SK-N-SH treated with all-trans-retinoic acid at 6 μM for 48 hours (cell line): ENCODE measurements at places on chromosomes 12 and 14.

GRCh38 chr12:31631809-31632208 is 27.7 kb upstream of the ETFBKMT start:
- ATAC-seq: no peak

DNA sequence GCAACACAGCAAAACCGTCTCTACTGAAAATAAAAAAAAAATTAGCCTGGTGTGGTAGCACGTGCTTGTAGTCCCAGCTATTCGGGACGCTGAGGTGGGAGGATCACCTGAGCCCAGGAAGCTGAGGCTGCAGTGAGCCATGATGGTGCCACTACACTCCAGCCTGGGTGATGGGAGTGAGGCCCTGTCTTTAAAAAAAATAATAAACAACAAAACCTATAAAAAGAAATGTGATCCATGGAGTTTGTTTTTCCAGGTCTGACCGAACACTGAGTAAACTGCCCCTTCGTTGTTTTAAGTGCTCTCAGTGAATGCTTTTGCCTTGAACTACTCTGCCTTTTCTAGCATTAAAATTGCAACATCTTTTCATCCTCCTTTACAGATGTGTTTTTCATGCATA is 76.8 kb downstream of the TESC start:
- ATAC-seq: no peak

DNA sequence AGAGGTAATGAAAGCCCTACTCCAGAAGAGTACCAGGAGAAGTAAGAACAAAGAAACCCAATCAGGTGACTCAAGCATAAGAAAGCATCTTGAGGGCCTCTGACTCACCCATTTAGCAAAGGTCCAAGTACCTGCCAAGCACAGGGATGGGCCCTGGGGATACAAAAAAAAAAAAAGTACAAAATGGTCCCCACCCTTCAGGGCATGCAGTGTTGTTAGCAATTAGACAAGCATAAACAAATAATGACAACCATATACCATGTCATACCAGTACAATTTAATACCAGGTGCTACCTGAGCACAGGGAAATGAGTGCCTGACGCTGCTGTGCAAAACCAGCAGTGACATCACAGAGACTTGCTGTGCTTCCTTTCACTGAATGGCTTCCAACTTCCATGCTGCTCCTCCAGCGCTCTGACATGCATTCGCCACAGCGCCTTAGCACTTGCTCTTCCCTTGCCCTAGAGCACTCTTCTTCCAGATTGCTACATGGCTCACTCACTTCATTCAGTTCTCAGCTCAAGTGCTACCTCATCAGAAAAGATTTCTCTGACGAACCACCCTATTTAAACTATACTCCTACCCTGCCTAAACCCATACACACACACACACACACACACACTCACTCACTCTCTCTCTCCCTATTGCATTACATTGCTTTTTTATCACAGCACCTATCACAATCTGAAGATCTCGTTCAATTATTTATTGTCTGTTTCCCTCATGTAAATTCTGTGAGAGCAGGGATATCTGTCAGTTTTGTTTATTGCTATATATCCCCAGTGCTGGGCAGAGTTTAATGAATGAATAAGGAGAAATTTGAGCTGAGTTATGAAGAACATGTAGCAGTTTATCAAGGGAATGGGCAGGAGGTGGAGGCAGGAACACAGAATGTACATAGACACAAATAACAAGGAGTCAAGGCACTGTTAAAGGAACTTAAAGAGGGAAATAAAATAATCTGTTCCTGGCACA is 12.9 kb upstream of the EPS8 start:
- no peak; the same call in 2 of the 3 replicates for ATAC-seq

DNA sequence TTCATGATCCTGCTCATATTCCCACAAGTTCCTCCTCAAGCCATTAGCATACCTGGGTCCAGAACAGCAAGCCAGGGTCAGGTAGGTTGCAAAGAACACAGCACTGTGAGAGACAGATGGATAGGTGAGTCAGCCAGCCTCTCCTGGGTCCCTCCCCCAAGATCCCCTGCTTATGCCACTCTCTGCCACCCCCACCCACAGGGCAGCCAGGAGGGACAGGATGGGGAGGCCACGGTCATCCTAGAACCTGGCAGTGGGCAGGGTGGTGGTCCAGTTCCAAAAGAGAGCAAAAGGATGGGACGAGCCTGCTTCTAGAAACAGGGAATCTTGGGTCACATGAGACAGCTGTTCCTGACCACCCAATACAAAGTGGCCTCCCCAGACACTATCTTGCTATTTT is 12.7 kb downstream of the FAIM2 start:
- ATAC-seq: no peak

DNA sequence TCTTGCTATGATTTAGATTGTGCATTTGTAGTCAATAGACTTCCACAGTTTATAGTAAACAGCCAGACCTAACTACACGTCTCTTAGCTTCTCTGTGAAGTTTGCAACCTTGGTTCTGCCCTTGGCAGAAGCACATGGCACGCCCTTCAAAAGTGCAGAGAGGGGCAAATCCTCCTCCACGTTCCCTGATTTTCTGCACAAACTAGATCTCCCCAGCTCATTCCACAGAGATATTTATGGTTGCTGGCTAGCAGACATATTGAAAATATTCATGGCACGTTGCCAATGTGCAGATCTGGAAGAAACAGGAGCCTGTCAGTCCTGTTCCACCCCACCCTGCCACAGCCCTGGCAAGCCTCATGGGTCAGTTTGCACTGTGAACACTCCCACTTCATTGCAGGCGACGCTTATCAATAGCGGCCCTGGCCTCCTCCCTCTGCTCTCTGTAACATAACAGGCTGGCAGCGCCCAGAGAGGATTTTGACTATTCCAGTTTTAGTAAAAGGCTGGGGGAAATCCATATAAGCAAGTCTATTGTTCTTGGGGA is 6.5 kb upstream of the LGALS3 start:
- peak; percentile 79 for ATAC-seq

GRCh38 chr12:16086462-16086861 is 175.3 kb downstream of the DERA start:
- no peak for ATAC-seq

- no peak for ATAC-seq
These were observed 94.8 kb downstream of the NINJ2 start for GRCh38 chr12:568486-568885.

- no peak for ATAC-seq
These were observed 42.1 kb upstream of the FZD10 start for GRCh38 chr12:130120012-130120805.

DNA sequence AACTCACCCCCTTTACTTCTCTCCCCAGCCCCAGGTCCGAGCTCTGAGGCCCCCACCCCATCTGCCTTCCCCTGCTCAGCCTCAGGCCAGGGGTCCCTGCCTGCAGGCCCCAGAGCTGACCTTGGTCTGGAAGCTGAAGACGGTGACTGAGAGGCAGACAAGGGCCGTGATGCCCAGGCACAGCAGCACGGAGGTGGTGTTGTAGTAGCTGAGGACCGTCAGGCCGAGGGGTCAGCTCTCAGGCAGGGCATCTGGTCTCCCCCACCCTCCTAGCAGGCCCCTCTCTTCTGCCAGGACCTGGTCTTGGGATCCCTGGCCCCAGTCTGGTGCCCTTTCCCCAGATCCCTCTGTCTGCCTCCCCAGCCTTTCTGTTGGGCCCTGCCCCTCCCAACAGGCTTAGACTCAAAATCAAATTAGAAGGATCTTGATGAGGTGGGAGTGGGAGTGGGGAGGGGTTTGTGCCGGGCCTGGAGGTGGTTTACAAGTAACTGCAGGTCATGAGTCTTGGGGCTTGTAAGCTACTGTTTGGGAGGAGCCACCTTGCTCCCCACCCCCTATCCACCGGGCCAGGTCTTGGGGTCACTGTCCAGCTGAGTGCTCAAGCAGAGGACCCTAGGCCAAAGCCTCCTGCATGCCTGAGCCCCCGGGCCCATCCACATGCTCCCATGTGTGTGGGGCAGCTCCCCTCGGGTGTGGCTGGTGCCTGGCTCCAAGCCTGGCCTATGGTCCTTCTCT is 14.2 kb downstream of the FAIM2 start:
- ATAC-seq: no peak

DNA sequence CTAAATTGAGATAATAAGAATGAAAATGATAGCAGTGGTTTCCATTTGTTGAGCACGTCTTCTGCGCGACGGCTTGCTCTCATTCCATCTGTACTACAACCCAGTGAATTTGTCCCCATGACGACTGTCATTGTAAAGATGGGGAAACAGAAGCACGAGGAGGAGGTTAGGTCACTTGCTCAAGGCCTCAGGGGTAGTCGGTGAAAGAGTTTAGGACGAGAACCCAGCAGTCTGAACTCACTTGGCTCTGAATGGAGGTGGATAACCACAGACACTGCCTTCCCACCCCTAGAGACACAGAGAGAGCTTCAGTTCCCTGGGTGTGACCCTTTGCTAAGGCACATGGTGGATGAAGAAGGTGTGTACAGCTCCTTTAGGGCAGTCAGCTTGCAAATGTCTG is 30.9 kb upstream of the PLEKHG3 start:
- ATAC-seq: no peak

DNA sequence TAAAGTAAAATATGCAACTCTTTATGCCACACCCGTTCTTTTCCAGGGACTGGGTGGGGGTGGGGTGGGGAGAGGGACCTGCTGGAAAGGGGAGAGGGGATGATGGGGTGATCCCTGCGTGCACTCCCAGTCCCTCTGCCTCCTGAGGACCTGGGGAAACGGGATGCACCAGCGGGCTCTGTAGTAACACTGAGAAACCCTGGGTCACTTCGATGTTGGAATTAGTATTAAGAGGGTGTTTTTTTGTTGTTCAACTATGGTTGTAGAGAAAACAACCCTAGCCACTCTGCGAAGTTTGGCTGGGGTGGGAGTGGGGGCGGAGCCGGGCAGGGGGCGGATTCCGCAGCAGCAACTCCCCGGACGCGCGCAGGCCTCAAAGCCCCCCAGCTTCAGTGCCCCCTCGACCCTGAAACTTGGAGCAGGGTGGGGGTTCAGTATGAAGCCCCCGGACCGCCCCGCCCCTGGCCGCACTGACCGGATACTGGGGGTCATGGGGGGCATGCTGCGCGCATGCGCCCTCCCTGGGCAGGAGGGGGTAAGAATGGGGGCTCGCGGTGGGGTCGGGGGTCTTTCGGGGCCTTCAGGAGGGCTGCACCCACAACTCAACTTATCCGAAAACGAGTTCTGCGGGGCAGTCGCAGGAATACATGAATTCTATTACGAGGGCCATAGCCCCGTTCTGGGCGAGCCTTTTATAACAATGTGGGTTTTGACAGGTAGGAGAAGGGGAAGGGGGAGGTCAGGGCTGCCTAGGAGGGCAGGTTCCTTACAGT is 1.3 kb upstream of the ARHGEF25 start:
- ATAC-seq: no peak

DNA sequence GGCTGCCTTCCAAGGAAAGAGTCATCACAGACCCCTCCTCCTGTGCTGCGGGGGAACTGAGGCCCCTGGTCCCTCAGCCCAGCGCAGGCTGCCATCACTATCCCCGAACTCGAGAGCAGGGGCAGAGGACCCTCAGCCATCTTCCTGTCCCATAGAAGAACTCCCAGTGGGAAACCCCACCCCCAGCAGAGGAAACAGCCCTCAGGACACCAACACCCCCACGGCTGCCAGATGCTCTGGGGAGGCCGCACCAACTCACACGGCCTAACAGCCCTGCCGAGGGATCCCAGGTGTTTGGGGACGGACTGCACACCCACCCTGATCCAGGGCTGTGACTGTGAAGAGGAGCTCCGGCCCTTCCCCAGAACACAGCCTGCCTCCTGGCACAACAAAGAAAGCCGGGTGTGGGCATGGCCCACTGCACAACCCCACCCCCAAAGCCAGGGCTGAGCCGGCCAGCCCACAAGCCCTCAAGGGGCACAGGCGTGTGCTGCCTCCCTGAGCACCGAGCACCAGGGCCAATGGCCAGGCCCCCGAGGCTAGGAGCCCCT is 16.3 kb upstream of the C14orf180 start:
- peak; percentile 9; the same call in 2 of the 3 replicates for ATAC-seq

GRCh38 chr14:75229661-75230139 is 48.9 kb upstream of the FOS start:
- no peak for ATAC-seq

DNA sequence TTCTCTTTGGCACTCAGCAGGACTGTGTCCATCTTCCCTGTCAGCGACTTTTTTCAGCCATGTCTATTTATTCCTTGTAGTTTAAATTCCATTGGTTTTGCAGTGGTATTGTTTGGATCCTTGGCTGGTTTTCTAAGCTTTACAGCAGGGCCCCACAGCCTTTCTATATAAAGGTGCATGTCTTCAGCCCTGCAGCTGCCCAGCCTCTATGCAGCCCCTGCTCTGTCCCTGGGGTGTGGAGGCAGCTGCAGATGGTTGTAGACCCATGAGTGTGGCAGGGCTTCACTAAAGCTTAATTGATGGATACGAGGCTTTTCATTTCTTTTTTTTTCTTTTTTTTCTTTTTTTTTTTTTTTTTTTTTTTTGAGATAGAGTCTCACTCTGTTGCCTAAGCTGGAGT is 29.7 kb downstream of the SFSWAP start:
- no peak for ATAC-seq

GRCh38 chr12:31203261-31203660 is 122.7 kb downstream of the SINHCAF start:
- no peak for ATAC-seq

- no peak for ATAC-seq
These were observed 10.4 kb downstream of the ATG2B start for GRCh38 chr14:96352708-96353107.

GRCh38 chr12:89339526-89339925 is 12.8 kb downstream of the DUSP6 start:
- ATAC-seq: no peak

- no peak for ATAC-seq
These were observed 40.2 kb downstream of the MYF5 start for GRCh38 chr12:80756875-80757274.

DNA sequence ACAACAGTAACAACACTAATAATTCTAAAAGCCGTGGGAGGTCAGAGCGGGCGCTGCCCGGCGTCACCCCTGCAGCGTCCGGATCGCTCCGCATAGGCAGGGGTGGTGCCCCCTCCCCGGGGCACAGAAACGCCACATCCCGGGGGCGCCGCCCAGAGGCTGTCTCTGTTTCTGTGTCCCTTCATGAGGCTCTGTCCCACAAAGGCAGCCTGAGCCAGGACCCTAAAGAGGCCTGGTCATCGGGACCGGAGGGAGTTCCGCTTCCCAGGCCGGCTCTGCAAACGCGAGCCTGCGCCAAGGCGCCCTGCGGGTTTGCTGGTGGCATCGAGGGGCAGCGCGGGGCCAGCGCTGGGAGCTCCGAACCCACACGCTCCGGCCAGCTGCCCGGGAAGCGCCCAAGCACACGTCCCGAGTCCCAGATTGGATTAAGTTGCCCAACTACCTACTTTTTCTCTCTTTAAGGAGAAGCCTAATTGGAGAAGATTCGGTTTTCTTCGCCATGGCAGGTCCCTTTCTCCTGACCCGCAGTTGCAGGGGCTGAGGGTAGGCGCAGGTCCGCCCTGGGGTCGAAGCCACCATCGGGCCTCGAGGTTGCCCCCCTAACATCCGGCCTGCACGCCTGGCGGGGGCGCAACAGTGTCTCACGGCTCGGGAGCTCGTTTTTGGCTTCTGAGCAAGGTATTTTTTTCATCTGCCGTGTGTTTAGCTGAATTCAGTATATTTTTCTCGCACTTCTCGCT is 421.7 kb downstream of the VRK1 start:
- no peak for ATAC-seq

DNA sequence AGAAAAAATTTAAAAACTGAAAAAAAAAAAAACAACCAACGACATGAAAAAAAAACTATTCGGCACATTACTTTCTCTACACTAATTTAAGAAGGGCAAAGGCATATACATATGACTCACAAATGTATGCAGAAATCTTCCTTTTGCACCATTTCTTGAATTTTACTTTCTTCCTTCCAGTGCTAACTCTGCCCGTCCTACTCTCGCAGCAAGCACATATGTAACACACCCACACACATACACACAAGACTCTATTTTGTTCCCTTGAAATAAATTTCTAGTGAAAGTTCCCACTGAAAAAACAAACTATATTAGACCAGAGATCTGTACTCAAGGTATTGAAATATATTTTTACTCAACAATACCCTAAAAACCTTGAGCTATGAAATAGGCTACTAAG is 14.6 kb downstream of the BTG1 start:
- ATAC-seq: no peak
